ENCODE measurements at places on chromosomes 7 and 10. TPM values are rescaled to one million over a fixed set of nuclear protein-coding genes. Genes with fewer than 3 reads are reported as not detected.

Gene MOGAT3
- not detected for total RNA-seq

Gene ITIH5
- total RNA-seq = 0.08 TPM

Gene NANOS1
- 2.8 TPM for total RNA-seq

Gene CALHM3
- total RNA-seq = 0.45 TPM

Gene CDC14C
- not detected for total RNA-seq

Gene CALCR
- total RNA-seq = not detected

Gene VENTX
- not detected for total RNA-seq

Gene MSMB
- not detected for total RNA-seq

Gene TSPAN13
- 10.9 TPM for total RNA-seq

Gene GIMAP6
- not detected for total RNA-seq

Gene EPHA1
- not detected for total RNA-seq

Gene ATG9B
- 0.14 TPM for total RNA-seq

Gene PDE6C
- total RNA-seq = not detected

Gene HTR5A
- total RNA-seq = not detected

Gene TMEM130
- 0.19 TPM for total RNA-seq

Gene ACSM6
- total RNA-seq = not detected

Gene GPR22
- total RNA-seq = not detected

Gene OR2A42
- total RNA-seq = not detected

Gene AKR1C3
- total RNA-seq = 1,302 TPM

Gene HMX2
- total RNA-seq = 0.15 TPM

Gene UNC5B
- total RNA-seq = 0.87 TPM

Gene KIF5B
- 82.3 TPM for total RNA-seq

Gene ENKUR
- total RNA-seq = 0.43 TPM

Gene TRIM74
- 0.52 TPM for total RNA-seq

Gene HK1
- 37.3 TPM for total RNA-seq

Gene CCSER2
- total RNA-seq = 15.4 TPM

Gene TUBB8
- total RNA-seq = 0.11 TPM

Gene ZNF425
- total RNA-seq = 1.0 TPM
